Pulmonary artery endothelial cell (primary cell): ENCODE measurements at places on chromosomes 1 and 21. TPM values are rescaled to one million over a fixed set of nuclear protein-coding genes. Genes with fewer than 3 reads are reported as not detected.

Gene OR14A2
- total RNA-seq: not detected in 2 replicates

Gene LCE2B
- total RNA-seq: not detected in 2 replicates

Gene EPHA8
- total RNA-seq: not detected in 2 replicates

Gene GBP7
- not detected in 2 replicates for total RNA-seq

Gene MEGF6
- total RNA-seq: 23.3 and 49.2 TPM in 2 replicates
